ENCODE measurements at places on chromosomes 5 and 9.

- DNase-seq, result no peak
Observed at GRCh38 chr5:66013397-66013796, 87.0 kb downstream of the ERBIN start.

DNA sequence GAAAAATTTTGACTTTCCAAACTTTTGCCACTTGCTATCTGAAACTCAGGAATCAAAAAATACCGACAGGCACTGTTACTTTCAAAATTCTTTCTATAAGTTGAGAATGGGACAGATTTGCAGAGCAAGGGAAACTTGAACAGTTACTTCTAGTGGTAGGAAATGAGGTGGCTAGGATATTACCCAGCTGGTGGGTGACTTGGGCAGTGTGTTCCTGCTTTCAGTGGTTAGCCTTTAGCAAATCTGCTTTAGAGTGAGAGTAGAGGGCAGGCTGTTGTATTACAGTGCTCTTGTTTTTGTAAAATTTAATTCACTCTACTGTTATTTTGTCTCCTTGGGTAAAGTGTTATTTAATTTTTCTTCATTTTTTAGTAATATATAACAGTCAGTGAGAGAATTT lies 40.2 kb upstream of the ROPN1L start:
- DNase-seq, result no peak

DNA sequence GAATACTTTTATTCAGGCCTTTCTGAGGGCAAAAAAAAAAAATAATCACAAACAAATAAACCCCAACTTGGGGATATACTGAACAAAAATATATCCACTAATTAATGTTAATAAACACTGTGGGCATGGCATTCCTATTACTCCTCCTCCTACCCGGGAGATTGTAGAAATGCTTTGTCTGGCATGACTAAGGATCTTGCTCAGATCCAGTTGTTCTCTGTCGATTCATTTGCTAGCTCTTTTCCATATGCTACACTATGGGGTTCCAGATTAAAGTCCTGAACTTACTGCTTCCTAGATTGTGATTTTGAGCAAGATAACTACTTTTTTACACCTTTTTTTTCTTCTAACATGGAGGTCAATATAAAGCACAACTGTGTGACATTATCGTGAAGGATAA lies 102.2 kb upstream of the PRR16 start:
- no peak for DNase-seq

DNA sequence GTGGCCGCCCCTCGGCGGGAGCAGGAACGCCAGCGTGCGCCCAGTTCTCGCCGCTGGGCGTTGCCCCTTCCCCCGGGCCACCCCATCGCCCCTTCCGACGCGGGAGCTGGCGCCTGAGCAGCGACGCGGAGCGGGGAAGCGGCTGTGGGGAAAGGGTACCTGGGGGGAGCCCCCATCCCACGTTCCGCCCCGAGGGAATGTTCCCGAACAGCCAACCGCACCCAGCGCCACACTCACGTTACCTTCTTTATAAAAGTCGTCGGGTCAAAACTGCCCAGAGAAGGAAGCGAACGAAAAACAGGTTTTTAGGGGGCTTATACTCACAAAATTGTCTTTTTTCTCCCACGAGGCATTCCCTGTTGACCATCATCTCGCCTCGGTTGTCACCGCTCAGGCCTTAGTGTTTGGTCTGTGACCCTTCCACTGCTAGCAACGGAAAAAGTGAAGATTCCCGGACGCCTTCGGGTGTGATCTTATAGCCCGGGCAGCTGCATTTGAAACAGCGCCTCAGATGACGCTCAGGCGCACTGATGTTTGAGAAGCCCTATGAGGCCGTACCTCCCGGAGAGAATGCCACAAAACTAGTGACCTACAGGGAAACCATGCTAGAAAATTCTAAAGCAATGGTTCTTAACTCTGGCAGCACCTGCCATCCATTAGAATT lies 475 bp upstream of the GOLM1 start:
- no peak for DNase-seq

- DNase-seq, result no peak
Observed at GRCh38 chr5:110268283-110268682, 458.2 kb downstream of the TMEM232 start.

DNA sequence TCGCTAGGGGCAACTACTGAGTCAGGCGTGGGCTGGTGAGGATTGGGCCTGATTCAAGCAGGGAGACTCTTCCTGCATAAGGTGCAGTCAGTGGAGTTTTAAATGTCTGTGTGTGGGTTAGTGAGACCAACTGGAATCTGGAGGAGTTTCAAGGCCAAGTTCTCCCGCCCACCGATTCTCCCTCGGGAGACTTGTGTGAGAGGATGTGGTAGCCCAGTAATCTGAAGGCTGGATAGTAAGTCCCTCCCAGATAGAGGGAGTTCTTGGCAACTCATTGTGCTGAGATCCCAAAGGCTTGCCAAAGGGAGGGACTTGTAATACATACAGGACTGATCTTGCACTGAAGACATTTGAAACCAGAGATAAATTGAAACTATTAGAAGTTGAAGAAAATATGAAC lies 51.8 kb downstream of the WDR36 start:
- no peak for DNase-seq

DNA sequence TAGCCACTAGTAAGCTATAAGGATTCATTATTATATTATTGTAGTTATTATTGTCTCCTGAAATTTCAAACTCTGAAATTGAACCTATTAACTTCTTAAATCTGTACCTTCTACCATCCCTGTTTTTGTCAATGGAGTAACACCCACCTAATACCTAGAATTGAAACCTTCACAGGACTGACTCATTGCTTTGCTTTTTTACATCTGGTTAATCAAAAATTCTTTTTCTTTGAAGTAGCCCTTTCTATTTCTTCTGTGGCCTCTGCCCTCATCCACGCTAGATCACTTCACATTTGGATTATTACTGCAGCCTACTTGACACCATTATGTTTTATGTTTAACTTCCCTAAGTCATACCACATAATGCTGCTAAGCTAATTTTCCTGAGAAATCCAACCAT lies 35.6 kb downstream of the RBM27 start:
- DNase-seq, result no peak

DNA sequence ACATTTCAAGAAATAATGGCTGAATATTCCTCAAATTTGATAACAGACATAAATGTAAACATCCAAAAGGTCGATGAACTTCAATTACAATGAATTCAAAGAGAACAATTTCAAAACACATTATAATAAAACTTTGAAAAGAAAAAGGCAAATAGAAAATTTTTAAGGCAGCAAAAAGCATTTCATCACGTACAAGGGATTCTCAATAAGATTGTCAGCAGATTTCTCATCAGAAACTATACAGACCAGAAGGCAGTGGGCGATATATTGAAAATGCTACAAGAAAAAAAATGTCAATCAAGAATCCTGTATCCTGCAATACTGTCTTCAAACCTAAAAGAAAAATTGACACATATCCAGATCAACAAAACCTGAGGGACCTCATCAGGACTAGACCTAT lies 62.0 kb downstream of the EDIL3 start:
- DNase-seq, result no peak

DNA sequence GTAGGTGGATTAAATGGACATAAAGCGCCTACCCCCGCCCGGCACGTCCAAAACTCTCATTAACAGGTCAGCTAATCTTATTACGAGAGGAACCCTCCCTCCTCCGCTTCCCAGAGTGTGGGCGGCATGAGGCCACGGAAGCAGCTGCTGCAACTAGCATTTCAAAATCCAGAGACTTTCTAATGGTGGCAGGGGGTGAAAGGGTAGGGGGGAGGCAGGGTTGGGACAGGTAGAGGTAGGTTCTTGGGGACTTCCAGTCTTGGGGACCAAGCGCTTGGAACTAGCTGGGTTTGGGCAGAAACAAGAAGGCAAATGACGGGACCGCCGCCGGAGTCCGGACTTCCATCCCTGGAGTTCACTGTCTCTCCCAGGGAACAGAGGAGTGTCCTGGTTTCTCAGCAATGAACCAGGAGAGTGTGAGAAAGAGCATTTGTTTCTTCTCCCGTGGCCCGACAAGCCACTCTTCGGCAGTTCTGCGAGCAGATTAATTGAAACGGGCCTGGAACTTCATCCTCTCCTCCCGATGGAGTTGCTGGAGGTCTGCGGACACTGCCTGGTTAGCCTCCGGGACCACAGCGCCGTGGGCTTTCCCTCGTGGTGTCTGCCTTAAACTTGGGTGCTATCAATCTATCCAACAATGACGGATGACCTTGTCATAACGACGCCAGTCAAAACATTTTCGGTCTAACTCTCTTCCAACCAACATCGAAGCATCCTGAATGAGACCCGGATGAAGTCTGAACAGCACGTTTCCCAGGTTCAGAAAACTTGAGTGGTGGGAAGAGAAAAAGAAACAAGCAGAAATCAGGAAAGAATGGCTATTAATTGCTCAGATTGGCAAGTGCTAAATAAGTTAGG lies 1.6 kb upstream of the PRDM6 start:
- no peak for DNase-seq

DNA sequence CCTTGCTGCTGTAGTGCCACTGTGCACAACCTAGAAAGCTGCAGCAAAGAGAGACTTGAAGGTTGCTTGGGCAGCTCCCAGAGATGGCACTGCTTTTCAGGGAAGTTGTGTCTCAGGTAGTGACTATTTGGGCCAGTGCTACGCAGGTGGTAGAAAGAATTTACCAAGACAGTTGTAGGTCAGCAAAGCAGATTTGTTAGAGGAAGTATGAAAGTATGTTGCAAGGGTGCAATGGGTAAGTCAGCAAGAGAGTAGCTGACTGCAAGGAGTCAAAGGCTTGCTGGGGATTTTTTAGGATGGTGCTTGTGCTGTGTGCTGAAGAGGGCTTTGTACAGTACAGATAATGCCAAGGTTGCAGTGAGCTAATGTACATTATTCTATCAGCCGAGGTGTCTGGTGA lies 33.5 kb upstream of the SPARC start:
- DNase-seq, result no peak

GRCh38 chr5:6459896-6460295 lies 11.2 kb downstream of the UBE2QL1 start:
- no peak for DNase-seq

DNA sequence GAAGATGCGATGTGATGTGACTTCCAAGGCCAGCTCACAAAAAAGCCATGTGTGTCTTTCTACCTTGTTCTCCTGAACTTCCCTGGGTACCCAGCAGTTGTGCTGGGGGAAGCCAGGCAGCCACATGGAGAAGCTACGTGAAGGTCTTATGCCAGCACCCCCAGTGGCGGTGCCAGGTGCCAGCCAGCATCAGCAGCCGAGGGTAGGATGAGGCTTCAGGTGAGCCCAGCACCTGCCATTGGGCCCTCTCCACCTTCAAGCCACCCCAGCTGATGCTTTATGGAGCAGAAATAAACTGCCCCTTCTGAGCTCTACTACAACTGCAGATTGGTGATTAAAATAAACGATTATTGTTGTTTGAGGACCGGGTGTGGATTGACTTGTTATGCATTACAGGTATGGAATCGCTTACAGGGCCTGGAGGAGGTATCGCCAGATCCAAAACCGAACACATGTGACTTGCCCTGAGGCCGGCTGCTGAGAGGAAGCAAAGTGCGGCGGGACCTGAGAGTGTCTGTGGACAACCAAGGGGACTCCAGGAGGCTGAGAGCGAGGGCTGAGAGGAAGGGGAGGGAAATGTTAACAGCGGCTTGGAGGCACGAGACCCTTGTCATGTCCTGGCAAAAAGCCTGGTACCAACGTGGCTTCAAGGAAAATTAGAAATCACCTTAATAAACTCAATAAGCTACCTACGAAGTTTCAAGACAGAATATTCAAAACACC lies 36.0 kb upstream of the OLFM1 start:
- DNase-seq, result no peak

Measured in stimulated activated CD8-positive, alpha-beta memory T cell treated with anti-CD3 and anti-CD28 coated beads, Interleukin-2, amount 100 ng/mL, for 1 hour (primary cell).